ENCODE measurements at places on chromosomes 7 and 10.
A peak's percentile ranks its signal among the peaks of the same experiment; 100 is the strongest.

DNA sequence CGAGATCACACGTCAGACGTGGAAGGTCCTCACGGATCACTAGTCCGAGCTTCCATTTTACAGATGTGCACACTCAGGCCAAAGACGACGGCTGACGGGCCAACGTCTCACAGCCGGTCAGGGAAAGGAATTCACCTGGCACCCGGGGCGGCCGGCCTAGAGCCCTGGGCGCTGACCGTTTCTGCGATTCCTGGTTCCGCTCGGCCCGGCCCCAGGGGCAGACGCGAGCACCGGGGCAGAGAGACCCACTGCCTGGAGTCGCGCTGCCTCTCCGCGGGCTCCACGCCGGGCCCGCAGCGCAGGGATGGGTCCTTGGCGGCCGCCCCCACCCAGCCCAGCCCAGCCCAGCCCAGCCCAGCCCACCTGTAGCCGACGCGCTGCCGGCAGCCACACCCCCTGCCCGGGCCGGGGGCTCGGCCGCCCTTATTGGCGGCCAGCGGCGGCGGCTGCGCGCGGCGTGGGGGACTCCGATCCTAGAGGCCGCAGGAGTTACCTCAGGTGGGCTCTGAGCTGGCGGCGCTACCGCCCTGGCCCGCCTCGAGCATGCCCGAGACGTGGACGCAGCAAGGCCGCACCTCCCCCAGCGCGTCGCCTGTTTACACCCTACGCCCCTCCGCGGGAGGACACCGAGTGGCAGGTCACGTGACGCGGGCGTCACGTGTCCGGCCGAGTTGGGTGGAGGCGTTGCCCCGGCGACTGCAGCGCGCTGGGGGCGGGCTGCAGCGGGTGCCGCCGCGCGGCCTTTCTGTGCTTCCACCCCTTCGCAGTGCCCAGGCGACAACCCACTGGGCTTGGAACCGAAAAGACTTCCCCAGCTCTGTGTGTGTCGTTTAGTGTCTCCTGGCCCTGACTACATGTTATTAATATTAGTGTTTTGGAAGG, 78.1 kb downstream of the ZFAND4 start:
- peak; percentile 69 for DNase-seq

DNA sequence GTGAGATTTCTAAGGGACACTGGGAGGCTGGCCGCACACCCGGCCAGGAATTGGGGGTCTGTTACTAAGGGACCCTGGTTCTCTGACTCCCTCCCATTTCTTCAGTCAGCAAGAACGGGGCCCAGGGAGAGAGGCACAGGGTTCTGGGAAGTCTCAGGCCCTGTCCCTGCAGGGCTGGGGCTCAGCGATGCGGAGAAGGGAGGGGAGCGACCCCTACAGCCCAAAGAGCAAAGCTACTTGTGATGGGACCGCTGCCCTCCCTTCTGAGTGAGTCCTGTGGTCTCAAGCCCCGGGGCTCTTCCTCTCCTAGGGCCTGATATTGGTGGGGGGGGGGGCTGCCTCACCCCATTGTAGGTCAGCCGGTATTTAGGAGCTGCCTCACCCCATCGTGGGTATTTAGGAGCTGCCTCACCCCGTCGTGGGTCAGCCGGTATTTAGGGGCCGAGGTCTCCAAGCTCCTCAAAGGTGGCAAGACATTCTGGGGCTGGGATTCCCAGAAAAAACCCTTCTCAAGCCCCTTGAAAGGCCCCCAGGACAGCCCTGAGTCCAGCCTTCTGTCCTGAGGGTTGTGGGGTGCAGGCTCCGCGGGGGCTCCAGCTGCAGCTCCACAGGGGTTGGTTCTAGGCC, 16.9 kb upstream of the NKX6-2 start:
- DNase-seq = no peak

- no peak for DNase-seq
Observed at GRCh38 chr7:4959893-4960292, 906 bp upstream of the MMD2 start.

GRCh38 chr10:15118615-15119014, 21.5 kb downstream of the RPP38 start:
- DNase-seq = no peak

GRCh38 chr7:155395176-155395797, 62.6 kb upstream of the EN2 start:
- no peak for DNase-seq

DNA sequence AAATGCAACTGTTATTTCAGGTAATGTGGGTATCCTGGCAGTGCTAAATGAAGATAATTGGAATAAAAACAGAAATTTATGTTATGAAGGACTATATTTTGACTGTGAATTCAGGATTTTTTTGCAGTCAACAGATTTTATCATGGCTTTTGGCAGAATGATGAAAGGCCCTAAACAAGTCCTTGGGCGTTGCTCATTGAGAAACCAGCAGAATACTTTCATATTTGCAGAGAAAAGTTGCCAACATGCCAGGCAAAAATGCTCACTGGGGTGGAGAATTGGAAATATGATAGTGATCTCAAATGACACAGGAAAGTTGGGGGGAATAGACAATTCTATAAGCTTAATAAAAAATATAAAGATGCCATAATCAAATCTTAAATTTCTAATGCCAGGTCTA, 121.1 kb downstream of the GPR85 start:
- DNase-seq = no peak

DNA sequence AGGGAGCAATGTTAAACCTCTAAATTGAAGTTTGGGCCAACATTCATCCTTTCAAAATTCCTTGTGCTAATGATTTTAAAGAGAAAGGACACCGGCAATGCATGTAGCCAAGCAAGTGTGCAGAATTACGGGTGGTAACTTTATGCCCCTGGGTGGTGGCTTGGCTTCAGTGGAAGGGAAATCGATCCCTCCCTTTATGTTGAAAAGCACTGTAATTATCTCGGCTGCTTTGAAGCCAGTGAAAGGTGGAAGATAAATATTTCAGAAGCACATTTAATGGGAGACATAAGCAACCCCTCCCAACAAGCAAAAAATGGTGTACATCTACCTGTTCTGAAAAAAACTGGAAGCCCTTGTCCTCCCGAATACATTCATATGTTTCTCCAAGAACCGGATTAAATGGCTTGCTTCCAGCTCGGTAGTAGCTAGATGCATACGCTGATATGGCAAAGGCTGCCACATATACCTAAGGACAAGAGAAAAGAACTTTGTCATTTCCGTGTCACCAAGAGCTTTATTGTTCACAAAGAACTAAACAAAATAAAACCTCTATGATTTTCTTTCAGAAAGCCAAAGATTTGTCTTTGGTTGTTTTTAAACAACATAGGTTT, 73.3 kb upstream of the GSDME start:
- no peak for DNase-seq

- no peak for DNase-seq
Observed at GRCh38 chr7:158343936-158344455, 243.6 kb downstream of the PTPRN2 start.

GRCh38 chr10:69976795-69977546, 75.7 kb upstream of the MACROH2A2 start:
- no peak for DNase-seq

- DNase-seq = no peak
Observed at GRCh38 chr7:70725448-70725847, 406.5 kb upstream of the GALNT17 start.

GRCh38 chr10:6504296-6504695, 75.8 kb downstream of the PRKCQ start:
- no peak for DNase-seq

GRCh38 chr10:9096288-9096687, 1041.8 kb downstream of the GATA3 start:
- no peak for DNase-seq

GRCh38 chr7:52088008-52088901, 771.6 kb upstream of the COBL start:
- DNase-seq = no peak

DNA sequence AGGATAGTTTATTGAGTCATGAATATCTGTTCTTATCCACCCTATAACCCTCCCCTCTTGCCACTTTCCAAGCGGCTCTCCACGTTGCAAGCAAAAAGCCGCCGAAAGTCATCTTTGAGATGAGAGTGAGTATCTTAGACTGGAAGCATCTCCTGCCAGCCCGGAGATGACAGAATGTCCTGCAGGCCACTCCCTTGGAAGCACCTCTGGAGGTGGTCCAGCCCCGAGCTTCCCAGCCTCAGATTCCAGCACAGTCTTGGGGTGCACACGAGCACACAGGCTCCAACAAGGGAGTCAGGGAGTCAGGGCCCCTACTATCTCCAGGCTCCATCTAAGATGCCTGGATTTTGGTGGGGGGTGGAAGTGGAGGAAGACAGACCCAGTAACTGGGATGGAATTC, 5.5 kb upstream of the ELN start:
- DNase-seq = no peak

GRCh38 chr7:125412890-125413665, 483.5 kb upstream of the POT1 start:
- no peak for DNase-seq

DNA sequence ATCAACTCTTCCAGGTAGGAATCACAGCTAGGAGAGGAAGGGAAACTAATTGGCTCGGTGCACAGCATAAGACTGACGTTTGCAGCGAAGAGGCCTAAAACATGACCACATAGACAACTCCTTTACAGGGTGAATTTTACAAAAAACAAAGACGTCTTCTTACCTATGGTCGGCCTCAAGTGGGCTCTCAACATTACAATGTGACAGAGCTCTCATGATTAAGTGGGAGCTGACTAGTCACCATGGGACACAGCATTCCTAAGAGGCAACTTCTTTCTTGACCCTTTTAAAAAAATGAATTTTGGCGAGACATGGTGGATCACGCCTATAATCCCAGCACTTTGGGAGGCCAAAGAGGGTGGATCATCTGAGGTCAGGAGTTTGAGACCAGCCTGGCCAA, 4.6 kb downstream of the PDIA4 start:
- no peak for DNase-seq

DNA sequence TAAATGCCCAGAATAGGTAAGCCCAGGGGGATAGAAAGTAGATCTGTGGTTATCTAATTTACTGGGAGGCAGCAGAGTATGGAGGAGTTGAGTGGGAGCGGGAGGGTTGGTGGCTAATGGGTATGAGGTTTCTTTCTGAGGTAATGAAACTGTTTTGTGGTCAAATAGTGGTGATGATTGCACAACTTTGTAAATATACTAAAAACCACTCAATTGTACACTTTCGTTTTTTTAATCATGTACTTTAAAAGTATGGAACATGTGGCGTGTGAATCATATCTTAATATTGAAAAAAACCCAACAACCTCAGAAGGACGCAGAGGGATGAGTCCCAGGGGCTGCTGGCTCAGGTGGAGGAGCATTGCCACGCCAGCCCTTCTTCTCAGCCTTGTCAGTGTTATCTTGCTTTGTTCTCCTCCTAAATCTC, 118.1 kb downstream of the WDR11 start:
- DNase-seq = no peak

- DNase-seq = no peak
Observed at GRCh38 chr7:156906200-156906649, 13.2 kb upstream of the LMBR1 start.

- no peak for DNase-seq
Observed at GRCh38 chr10:68727146-68727545, 6.1 kb downstream of the CCAR1 start.

- no peak for DNase-seq
Observed at GRCh38 chr7:143882604-143883078, 19.3 kb downstream of the TCAF1 start.

GRCh38 chr7:156993021-156993924, 17.2 kb downstream of the MNX1 start:
- DNase-seq = no peak

DNA sequence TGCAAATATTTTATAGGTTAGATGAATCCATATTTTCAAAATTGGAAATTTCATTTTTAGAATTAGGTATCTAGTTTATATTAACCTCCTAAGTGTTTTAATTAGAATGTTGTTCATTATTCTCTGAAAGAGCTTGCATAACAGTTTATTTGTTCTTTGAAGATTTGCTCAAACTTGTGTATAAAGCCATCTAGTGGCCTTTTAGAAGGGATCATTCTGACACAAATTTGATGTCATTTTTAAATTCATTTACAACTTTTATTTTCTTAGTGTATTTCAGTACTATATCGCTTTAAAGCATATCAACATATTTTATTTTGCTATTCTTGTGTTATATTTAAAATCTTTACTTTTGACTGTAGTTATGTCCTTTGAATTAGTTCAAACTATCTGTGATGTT, 527.0 kb upstream of the NRG3 start:
- no peak for DNase-seq

GRCh38 chr10:70053218-70053840, 683 bp downstream of the MACROH2A2 start:
- DNase-seq = no peak

GRCh38 chr10:120503689-120504088, 46.7 kb downstream of the PLPP4 start:
- no peak for DNase-seq

- no peak for DNase-seq
Observed at GRCh38 chr7:31466036-31466435, 47.9 kb upstream of the ITPRID1 start.

DNA sequence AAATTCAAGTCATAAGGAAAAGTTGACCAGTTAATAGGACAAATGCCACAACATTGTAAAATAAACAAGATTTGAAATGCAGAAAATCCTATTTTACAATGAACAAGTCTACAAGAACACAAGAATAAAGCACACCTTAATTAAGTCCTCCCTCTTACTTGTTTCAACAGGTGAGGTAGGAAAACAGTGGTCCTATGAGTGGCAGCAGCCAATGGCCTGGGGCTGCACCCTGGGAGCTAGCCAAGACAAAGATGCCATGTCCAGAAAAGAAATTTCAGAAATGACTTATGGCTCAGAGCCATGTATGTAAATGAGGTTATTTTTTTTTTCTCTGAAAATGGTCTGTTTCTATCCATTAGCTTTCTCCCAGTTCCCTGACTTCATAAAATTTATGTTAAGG, 14.3 kb downstream of the KLLN start:
- DNase-seq = no peak

- no peak for DNase-seq
Observed at GRCh38 chr10:43374194-43374593, 2.8 kb downstream of the FXYD4 start.

DNA sequence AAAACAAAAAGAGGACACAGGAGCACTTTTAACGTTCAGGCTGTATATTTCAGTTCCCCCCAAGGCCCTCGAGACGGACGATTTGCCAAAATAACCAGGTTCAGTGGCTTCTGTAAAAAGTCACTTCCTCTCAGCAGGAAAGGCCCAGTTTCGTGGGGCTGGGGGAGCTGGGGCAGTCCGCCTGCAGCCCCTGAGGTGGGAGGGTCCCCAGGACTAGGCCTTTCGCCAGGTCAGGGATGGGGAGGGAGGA, 28.8 kb downstream of the WDR86 start:
- DNase-seq = no peak

- DNase-seq = no peak
Observed at GRCh38 chr7:50406935-50407334, 43.2 kb downstream of the FIGNL1 start.
